ENCODE measurements at places on chromosomes 4 and X.

- no peak for DNase-seq
These were observed 1183.2 kb downstream of the RAPGEF2 start for GRCh38 chr4:160286051-160286450.

- DNase-seq: no peak
These were observed 83.1 kb downstream of the RPS3A start for GRCh38 chr4:151182455-151182996.

DNA sequence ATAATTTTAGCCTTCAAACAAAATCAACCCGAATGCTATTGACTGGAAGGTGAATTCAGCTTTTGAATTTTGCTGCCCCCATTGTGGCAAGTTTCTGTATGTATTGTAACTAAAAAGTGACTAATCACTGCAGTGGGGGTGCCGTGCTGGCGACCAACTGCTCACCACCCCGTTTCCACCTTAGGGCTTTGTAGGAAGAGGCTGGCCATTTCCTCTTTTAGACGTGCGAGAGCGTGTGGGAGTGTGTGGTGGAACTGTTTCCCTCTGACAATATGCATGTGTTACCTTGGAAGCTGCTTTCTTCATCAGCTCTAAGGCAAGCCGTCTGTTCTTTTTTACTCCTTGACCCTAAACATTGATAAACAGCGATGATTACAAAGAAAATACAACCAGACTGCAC, 78.8 kb downstream of the SEL1L3 start:
- DNase-seq: no peak

DNA sequence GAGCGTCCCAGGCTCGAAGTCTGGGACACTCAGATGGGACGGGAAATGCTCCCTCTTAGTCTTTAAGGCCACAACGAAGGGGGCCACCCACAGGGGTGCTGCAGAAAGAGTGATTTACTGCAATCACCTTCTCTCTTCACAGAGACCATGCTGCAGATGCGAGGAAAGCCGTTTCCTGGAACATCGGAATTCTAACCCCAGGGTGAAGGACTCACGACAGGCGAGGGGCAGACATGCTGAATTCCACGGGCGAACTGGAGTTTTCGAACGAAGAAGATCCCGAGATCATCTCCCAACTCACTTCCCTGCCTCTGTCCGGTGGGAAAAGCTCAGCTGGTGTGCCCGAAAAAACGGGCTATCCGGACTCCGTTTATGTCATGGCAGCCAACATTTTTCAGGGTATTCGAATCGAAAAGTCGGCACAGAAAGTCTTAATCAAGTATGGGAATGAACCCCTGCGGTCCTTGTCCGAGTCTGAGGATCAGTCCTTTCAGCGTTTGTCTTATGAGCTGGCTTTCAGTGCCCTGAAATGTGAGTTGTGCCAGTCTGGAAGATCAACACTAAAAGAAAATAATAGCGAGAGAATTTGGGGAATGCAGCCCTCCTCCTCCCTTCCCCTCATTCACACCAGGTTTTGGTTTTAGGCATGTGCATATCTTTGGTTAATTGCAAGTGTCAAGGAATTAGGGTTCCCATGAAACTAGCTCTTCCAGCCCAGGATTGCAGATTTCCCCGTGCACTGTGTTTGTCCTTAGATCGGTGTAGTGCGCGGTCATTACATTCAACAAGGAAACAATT, 905 bp downstream of the NSUN7 start:
- DNase-seq: no peak

DNA sequence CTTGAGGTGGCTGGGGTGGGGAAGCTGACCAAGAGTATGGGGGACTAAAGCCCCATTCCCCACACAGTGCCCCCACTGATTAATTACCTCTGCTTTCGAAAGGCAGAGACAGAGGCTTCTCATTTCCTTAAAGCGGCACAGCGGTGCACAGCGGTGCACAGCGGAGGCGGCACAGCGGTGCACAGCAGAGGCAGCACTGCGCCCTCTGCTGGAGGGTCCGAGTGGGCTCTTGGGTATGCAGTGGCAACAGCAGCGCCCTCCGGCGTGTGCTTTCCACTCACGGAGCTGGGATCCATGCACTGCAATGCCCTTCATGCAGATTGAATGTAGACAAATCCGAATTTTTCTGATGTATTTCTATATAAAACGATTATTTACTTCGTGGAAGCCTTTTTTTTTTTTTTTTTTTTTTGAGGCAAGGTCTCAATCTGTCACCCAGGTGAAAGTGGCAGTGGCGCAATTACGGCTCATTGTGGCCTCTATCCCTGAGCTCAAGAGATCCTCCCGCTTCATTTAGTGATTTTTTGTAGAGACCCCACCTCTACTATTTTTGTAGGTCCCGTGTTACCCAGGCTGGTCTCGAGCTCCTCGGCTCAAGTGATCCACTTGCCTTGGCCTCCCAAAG, 19.7 kb upstream of the PRPS2 start:
- DNase-seq: no peak

- DNase-seq: no peak
These were observed 6.8 kb downstream of the IL9R start for GRCh38 chrX:156004256-156004655.

GRCh38 chr4:133129237-133129636, 19.9 kb upstream of the PCDH10 start:
- no peak for DNase-seq

DNA sequence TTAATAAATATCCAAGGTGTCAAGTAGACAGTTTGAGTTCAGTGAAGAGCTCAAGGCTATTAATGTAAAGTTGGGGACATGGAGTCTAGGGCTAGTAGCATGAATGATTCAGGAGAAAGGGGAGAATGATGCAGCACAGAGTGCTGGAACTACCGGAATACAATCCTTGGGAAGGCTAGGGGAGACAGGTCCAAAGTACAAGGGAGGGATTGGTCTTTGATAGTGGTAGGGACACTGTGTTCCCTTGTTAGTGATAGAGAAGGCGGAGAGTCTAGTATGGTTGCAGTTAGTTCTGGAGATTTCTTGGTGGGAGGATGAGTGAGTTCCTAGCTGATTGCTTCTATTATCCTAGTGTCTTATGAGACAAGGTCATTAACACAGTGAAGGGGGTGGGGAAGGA, 8.7 kb downstream of the GCNA start:
- DNase-seq: no peak

DNA sequence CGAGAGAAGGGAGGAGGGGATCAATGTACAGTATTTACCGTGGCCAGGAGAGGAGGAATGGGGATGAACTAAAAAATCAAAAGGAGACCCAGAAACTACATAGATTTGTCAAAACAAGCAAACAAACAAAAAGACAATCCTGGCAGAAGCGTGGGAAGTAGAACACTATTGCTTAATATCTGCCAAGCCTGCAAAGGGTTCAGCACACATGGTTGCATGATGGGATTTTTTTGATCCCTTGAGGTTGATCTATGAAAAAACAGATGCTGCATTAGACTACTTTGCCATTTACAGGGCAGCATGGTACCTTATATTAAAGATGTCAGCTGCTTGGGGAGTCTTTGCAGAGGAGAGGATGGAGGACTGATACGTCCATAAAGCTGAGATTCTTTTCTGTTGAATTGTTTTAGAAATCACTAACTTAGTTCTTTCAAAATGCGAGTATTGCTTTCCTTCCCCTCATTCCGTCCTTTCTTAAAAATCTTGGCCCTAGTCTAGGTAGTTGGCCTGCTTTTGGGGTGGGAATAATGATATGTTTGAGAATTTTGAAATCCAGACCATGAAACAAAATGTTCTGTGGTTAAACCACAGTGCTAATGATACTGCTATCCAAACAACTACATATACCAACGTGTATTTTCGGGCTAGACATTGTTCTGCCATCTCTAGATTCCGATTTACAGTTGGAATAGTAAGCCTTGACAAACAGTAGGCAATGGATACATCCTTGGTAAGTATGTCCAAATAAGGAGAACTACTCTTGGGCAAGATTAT, 39.6 kb upstream of the TMEM150C start:
- no peak for DNase-seq

- DNase-seq: no peak
These were observed 19.6 kb downstream of the ATP5ME start for GRCh38 chr4:654503-654845.

GRCh38 chr4:101851672-101852071, 61.1 kb downstream of the BANK1 start:
- no peak for DNase-seq

GRCh38 chr4:140870427-140870826, 114.2 kb upstream of the TBC1D9 start:
- DNase-seq: no peak

DNA sequence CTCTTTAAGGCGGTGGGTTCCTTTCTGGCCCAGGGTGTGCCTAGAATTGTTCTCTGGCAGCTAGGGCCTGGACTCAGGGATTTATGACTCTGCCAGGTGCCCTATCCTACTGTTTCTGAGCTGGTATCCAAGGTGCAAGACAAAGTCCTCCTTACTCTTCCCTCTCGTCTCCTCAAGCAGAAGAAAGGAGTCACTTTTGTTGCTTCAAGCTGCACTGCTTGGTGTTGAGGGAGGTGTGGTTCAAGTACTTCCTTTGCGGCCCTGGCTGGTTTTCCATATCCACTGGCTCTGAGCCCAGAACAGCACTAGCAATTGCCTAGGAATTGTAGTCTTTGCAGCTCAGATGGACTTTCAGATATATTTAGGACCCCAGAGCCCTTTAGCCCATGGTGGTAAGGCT, 39.3 kb downstream of the RTL3 start:
- DNase-seq: no peak

- no peak for DNase-seq
These were observed 4.6 kb upstream of the KANTR start for GRCh38 chrX:53089224-53089842.

- DNase-seq: no peak
These were observed 14.9 kb upstream of the FAM9B start for GRCh38 chrX:9048801-9049200.

GRCh38 chrX:155148724-155149537, 67.3 kb upstream of the VBP1 start:
- DNase-seq: no peak

- DNase-seq: no peak
These were observed 111.9 kb downstream of the GLRA3 start for GRCh38 chr4:174716986-174717770.

DNA sequence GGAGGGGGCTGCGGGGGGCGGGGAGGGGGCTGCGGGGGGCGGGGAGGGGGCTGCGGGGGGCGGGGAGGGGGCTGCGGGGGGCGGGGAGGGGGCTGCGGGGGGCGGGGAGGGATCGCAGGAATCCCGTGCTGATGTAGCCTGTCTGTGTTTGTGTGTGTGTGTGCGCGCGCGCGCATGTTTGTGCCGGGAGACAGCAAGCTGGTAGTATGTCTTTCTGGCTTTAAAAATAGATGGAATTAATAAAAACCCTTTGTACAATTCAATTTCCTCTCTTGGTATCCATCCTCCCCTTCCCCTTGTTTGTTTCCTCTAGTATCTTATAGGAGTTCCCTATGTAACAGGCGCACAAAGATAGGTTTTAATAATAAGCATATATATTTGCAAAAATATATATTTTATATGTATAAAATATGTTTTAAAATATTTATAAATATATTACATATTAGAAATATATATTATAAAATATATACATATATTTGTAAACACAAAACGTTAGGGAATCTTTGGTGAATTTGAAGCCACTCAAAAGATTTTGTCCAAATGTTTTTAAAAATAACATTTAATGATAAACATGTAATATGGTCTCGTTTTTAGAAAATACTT, 782 bp downstream of the ARHGAP24 start:
- DNase-seq: no peak

DNA sequence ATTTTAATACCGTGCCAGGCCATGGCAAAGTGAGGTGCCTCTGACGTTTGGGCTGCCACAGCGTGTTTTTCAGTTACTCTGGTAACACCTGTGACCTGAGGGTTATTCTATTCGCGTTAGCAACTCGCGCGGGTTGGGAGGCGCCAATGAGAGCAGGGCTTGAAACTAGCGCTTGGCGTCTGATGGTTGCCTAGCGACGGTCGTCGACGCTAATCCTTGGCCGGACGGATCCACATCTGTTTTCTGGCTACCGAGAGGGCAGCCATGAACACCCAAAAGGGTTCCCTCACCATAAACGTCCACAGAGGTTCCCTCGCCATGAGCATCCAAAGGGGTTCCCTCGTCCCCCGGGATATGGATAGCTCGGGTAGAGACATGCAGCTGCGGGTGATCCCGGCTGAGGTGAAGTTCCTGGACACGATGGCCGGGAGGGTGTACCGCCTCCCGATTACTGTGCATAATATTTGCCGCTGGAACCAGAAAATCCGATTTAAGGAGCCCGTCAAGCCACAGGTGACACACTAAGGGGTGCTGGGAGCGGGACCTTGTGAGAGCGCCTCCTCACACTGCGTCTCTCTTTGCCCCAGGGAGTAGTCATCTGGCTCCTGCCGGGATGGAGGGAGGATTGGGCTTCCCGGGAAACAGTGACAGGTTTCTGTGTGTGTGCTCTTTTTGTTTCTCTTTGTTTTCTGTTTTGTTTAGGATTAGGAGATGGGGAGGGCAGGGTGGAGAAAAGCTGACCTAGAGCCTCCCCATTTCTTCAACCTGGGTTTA, at the start of gene CFAP47:
Gene CFAP47 (plus strand): TSS at position 199 of the 774 bp plus-strand sequence. CDS start 66 bp downstream, at position 265.
- no peak for DNase-seq

GRCh38 chrX:119186763-119187162, 49.3 kb upstream of the PGRMC1 start:
- DNase-seq: no peak

- DNase-seq: no peak
These were observed 16.2 kb downstream of the MAEA start for GRCh38 chr4:1305781-1306455.

DNA sequence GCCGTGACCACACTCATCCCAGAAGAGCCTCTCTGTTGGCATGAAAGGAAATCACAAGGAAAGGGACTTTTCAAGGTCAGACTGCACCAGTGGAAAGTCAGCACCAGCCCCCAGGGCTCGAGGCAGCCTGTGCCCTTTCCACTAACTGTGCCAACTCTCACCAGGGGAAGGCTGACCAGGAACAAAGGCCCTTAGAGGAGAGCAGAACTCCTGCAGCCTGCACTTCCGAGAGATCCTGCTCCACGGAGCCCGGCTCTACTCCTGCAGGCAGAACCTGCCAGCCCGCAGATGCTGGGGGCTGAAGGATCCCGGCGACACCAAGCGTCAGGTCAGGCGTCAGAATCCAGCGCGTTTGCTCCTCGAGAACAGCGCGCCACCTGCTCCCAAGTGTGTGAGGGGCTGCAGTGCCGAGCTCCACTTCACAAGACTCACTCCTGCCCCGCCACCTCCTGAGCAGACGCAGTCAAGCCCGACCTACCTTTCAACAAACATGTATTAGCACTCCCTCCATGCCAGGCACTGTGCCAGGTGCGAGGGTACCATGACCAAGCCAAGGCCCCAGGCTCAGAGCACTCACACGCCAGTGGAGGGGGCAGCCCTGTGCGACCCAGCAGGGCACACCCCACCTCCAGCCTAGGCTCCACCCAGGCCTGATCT, 13.6 kb upstream of the HELT start:
- no peak for DNase-seq

GRCh38 chr4:145195167-145195952, 15.0 kb upstream of the OTUD4 start:
- no peak for DNase-seq

All from cortex of kidney (tissue), 1 donor.